ENCODE measurements at places on chromosomes 7 and 10.

GRCh38 chr7:134245253-134245652 lies 71.5 kb downstream of the SLC35B4 start:
- DNase-seq, result no peak

DNA sequence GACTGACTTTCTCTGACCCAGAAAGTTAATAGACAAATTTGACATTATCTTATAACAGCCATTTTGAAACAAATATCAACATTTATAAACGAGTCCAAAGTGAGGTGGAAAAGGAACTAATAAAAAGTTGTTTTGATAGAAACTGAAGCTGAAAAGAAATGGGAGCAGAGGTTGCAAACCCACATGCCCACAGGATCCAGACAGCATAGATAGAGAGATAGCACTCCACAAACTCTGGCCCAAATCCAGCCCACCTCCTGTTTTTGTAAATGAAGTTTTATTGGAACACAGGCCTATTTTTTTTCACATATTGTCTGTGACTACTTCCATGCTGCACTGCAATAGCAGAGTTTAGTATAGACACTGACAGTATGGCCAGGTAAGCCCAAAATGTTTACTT lies 171.9 kb downstream of the PRKG1 start:
- no peak for DNase-seq

DNA sequence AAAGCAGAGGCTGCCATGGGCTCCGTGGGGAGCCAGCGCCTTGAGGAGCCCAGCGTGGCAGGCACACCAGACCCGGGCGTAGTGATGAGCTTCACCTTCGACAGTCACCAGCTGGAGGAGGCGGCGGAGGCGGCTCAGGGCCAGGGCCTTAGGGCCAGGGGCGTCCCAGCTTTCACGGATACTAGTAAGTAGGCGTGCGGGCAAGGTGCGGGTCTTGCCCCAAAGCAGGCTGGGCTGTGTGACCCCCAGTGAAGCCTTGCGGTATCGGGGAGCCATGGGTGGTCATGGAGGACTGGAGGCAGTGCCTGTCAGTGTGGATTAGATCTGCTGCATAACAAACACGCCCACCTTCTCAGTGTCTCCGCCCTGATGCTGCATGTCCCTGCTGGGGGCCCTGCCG lies 5.1 kb downstream of the SLC29A4 start:
- DNase-seq, result no peak

DNA sequence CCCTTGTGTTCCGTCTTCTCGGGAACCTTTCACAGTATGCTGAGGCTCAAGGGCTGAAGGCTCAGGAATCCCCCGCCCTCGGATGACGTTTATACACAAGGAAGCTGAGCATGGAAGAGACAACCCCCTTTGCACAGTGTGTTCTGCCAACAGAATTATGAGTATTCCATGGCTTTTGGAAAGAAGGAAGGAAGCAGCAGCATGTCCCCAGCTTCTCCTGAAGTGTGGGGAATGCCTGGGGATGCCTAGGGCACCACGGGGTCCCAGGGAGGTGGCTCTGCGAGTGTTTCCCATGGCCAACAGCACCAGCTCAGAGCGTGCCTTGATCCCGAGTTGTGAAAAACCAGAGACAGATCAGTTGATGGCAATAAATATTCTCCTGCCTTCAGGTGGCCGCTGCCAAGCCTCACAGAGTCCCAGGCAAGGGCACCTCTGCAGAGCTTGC lies 88.8 kb upstream of the DDC start:
- no peak for DNase-seq

DNA sequence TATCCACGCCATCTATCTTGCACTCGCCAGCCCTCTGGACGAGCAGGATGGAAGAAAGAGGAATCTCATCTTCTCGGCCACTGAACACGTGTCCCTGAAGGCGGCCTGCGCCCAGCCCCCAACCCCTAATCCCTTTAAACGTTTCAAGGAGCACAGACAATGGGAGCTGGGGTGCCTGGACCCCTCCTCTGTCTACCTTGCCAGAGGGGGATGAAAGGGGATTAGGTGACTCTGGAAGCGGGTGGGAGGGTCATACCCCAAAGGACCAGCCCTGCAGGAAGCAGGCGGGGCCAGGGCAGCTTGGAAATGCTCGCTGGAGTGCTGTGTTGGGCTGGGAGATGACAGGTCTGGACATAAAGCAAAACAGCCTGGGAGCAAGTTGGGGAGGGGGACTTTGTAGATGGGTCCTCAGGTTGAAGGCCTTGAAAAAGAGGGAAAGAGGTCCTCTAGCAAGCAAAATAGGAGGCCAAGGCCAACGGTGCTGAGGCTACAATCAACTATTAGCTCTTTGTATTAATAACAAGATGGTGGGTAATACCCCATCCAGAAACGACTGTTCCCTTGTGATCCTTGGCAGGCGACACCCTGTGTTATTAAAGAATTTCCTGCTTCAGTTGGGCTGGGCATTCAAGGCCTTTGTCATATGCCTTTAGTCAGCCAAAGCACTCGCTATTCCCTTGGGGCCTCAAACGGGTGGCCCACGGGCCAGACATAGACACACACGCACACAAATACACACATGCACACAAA lies 126.5 kb upstream of the UNC5B start:
- DNase-seq, result no peak

DNA sequence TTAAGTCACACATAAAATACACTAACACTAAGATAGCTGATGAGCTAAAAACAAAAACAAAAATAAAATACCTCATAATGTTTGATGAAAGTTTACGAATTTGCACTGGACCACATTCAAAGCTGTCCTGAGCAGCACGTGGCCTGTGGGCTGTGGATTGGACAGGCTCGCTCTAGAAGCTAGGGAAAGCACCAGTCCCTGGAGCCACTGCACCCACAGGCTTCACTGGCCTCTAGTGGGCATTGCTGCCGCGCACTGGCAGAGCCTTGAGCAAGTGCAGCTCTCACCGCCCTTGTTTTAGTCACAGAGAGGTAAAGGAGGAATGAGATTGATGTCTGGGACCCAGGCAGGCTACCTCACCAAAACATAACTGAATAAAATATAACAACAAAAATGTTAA lies 67.6 kb downstream of the PAX2 start:
- no peak for DNase-seq

Data from CD4-positive, alpha-beta T cell treated with Interleukin-2 at 100 ng/mL for 4 hours (primary cell).